Brain pericyte (primary cell): ENCODE measurements at places on chromosomes 7 and 10.

DNA sequence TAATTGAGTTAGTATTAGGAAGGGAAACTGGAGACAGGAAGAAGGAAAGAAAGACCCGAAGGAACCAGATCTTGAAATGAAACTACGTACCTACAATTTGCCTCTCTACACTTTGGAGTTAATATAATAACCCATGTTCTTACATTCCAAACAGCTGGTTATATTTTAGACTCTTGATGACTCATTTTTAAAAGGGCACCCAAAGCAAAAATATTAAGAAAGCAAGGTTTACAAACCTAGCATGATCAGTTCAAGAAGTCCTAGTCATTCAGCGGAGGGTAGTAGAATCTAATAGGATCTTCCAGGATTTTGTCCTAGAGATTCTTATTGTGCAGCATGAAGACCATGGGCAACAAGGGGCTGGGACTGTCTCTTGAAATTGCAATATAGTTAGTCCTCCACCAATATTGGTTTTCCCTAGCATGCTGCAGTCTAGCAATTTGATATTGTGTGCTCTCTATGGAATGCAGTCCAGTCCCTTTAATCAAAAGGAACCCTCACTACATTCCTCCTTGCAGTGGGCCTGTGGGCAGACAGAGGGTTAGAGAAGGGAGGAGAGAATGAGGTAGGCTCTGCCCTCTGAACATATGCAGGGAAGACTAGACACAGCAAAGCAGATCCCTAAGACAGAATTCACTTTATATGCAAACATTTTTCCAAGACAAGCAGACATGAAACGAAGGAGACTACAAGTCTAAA, 230.3 kb downstream of the INHBA start:
- DNase-seq: no peak

DNA sequence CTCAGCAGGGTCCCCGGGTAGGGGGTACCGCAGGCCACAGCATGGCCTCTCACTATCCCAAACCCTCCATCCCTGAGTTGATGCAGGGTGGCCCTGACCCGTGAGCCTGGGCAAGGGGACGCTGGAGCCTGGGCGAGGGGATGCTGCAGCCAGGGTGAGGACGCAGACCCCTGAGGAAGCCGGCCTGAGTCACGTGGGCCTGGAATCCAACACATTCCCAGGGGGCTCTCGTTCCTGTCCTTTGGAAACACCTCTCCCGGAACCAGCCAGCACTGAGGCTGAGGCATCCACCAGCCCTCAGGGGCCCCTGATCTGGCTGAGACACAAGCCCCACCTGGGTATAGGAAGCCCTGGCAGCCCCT, 61.5 kb upstream of the NKX6-2 start:
- no peak for DNase-seq

DNA sequence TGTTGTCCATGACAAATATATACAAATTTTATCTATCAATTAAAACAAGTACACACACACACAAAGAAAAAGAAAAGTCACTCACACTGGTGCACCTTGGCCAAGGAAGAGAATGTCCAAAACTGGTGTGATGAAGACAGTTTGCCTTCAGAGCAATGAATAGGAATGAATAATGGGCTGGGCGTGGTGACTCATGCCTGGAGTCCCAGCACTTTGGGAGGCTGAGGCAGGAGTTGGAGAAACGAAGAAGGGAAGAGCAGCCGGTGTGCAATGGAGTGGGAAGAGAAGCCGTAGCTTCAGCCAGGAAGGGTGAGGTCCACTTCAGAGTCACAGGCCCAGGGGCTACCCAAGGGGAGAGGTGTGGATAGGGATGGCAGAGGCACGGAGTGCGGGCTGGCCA, 253.6 kb downstream of the CCSER2 start:
- DNase-seq: no peak

- DNase-seq: no peak
Measured at GRCh38 chr7:11127988-11128387, 154.3 kb downstream of the PHF14 start.

DNA sequence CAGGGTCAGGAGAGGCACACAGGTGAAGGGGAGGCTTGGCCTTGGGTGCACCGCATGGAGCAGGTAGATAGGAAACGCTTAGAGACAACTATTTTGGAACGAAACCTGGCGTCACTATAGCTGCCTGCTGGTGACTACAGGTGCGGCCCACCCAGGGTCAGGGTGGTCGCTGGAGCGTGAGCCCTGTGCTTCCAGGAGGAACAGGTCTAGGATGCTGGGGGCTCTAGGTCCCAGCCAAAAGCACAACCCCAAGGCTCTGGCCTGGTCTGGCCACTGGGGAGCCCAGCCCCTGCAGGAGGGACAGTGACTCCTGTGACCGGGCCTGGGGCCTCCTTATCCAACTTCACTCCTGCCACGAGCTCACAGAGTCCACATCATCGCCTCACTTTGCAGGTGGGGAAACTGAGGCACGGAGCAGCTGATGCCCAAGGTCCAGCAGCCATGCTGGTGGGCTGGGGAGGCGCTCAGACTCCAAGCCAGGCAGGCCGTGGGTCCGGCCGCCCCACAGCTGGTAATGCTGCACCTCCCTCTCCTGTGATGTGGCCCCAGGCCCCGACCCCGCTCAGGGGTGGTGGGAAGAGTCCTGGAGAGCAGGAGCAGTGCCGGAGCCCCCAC, 9.0 kb downstream of the LFNG start:
- DNase-seq: no peak

DNA sequence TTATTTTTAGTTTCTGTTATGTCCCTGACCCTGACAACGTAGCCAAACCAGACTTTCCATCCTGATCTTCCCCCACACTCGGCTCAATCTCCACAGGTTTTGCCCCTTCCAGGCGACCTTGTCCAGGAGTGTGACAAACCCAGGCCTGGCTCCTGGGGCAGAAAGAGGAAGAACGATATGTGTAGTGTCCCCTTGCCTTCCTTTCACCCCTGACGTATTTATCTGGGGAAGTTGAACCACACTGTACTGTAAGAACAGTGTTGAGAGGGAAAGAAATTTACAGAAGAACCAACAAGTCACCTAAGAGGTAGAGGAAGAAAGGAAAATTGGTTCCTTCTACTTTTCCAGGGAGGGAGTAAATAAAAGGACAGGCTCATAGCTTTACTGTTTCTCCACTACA, 158.0 kb downstream of the VTI1A start:
- DNase-seq: no peak

GRCh38 chr7:24808518-24808917, 51.3 kb upstream of the GSDME start:
- DNase-seq: no peak

GRCh38 chr10:124214610-124215375, 121.4 kb upstream of the CHST15 start:
- DNase-seq: no peak

DNA sequence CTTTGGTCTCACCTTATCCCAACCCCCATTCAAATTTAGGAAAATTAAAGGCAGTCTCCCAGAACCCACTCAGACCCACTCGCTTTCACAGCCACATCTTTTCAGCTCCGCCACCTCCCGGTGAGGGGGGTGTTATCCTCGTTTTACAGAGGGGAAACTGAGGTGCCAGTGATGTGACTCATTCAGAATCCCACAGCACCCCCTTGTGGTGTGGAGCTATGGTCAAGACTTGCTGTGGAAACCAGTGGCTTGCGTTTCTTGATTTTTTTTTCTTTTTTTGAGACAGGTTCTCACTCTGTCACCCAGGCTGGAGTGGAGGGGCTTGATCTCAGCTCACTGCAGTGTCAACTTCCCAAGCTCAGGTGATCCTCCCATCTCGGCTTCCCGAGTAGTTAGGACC, 27.6 kb downstream of the SLC35G1 start:
- no peak for DNase-seq

GRCh38 chr7:92590711-92591310, 621 bp upstream of the FAM133B start:
- no peak for DNase-seq

- no peak for DNase-seq
Measured at GRCh38 chr7:96837593-96837992, 127.9 kb upstream of the SEM1 start.

DNA sequence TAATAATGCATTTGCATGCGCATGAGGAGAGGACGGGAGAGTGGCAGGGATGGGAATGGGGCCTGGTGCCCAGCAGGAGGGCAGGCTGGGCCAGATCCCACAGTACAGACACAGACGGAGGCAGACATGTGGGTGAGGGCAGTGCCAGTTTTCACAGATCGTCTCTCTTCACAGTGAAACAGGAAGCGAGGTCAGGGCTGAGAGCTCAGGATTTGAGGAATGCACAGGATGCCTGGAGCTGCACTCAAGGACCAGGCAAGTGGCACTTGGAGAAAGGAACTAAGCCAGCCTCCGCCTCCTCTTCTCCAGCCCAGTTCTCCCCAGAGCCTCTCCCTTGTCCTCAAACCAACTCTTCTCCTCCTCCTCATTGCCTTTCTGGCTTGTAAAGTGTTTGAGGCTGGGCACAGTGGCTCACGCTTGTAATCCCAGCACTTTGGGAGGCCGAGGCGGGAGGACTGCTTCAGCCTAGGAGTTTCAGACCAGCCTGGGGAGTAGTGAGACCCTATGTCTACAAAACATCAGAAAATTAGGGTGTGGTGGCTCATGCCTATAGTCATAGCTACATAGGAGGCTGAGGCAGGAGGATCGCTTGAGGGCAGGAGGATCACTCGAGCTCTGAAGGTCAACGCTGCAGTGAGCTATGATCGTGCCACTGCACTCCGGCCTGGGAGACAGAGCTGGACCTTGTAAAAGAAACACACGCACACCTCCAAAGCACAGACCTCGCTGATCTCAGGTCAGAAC, 115.2 kb downstream of the HIP1 start:
- no peak for DNase-seq

GRCh38 chr10:11206676-11207559, 189.2 kb downstream of the CELF2 start:
- DNase-seq: no peak

DNA sequence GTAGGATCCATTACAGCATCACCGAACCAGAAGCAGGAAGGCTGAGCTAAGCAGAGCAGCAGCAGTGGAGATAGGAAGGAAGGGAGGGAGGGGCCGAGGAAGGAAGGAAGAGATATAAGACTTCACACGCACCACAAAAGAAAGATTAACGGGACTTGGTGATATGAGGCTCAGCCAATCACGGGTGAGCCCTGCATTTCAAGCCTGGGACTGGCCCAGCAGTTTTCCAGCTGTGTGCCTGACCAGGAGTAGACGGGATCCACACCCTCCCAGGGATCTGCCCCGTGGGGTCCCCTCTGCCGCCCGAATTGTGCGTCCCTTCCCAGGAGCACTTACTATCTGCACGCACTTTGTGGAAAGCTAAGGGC, 16.2 kb downstream of the ATG9B start:
- DNase-seq: no peak

DNA sequence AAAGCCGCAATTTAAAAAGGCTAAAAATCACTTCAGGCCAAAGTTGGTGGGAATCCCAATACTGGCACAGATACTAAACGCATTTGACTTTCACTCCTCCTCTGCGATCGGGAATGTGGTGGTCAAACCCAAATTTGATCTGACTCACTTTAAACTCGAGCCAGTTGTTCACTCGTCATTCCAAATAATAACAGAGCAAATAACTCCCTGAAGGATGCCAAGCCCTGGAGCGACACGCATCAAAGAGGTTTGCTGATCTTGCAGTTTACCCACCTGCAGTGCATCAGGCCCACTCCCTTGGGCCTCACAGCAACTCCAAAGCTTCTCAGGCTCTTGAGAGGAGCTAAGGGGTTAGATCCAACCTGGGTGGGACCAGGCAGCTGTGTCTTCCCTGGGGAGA, 12.2 kb downstream of the PTN start:
- DNase-seq: peak; percentile 82

GRCh38 chr7:20383351-20383750, 52.7 kb downstream of the ITGB8 start:
- no peak for DNase-seq

GRCh38 chr7:41917-42565, 150.3 kb upstream of the FAM20C start:
- no peak for DNase-seq

DNA sequence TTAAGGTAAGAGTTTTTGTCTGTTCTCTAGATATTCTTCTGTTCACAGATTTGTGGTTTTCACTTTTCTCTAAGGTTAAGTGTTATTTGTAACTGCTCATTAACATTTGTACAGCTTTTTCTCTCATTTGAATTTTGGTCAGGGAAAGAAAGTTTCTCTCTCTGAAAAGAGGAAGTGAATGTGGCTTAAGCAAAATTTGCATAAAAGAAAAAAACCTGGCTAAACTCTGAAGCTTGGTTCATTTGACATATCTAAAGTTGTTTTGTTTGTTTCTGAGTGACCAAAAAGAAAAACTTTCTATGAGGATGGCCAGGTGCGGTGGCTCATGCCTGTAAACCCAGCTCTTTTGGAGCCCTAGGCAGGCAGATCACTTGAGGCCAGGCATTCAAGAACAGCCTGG, 22.0 kb upstream of the SLC26A4 start:
- DNase-seq: no peak

DNA sequence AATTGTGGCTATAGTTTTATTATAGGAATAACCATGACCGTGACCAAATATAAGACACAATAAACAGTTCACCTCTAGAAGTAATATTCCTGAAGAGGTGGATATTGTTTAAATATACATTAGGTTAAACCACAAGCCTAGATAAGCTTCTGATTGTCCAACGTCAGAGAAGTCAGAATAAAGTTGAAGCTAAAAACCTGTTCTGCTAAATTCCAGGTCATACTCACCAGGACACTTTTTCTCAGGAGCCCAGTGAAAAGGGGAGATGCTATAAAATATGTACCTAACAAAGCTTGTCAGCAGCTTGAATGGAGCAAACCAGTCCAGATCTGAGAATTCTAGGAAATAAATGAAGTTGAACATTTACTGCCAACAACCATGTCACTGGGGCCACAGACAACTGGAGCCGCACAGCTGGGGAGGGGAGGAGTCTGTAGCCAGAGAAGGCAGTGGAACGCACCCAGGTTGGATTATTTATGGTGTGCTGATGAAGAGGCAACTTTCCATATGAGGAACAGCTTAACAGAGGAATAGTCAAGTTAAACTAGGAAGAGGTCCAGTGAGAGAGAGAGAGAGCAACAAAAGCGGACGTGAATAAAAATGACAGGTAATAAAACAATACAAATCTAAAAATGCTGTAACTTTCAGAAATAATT, 191.1 kb downstream of the ZNF438 start:
- no peak for DNase-seq

DNA sequence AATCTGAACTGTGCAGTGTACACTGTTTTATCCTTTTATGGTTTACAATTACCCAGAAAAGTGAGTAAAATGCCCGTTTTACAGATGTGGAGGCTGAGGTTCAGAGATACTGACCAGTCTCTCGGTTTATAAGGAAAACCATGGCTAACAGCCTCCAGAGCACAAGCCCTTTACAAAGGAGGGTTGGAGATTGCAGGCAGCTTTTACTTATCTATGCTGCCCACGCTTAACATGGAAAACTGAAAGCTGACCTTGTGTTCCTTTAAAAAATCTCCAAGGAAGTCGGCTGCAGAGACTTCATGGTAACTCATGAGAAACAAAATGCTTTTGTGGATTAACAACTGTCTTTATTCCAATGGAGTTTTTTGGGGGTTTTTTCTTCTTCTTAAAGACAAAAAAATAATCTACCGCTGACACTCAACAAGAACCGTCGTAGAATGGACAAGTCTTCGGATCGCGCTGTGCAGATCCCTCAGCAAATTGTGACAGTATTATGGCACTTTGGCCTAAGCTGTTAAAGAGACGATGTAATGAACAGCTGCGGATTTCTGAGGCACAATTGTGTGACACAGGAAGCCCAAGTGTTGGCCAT, 654 bp upstream of the SLF2 start:
- DNase-seq: no peak

GRCh38 chr7:150855476-150856302, 3.4 kb downstream of the AOC1 start:
- DNase-seq: no peak
